ENCODE measurements at places on chromosomes 1 and 21.

DNA sequence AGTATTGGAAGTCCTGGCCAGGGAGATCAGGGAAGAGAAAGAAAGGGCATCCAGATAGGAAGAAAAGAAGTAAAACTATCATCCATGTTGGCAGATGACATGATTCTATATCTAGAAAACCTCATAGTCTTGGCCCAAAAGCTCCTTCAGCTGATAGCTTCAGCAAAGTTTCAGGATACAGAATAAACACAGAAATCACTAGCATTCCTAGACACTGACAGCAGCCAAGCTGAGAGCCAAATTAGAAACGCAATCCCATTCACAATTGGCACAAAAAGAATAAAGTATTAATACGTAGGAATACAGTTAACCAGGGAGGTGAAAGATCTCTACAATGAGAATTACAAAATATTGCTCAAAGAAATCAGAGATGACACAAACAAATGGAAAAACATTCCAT lies 44.6 kb downstream of the ZFYVE9 start:
- no peak for DNase-seq

- no peak for DNase-seq
These were observed 82.7 kb downstream of the TAS1R2 start for GRCh38 chr1:18776777-18777176.

DNA sequence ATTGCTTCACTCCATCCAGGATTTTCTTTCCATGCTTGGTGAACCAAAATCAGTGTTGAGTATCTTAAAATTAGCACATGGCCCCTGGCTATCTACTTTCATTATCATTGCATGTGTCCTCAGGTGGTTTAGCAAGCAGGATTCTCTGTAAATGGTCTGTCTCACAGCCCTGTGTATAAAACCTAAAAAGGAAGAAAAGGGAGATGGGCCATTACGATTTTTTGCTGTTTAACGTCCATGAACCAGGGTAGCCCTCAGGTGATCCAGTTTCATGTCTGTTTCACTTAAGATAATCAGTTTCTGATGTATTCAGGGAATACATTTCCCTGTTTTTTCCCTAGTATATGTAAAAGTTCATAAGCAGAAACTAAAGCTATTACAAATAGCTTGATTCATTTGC lies 238.2 kb downstream of the NFIA start:
- DNase-seq, result no peak

DNA sequence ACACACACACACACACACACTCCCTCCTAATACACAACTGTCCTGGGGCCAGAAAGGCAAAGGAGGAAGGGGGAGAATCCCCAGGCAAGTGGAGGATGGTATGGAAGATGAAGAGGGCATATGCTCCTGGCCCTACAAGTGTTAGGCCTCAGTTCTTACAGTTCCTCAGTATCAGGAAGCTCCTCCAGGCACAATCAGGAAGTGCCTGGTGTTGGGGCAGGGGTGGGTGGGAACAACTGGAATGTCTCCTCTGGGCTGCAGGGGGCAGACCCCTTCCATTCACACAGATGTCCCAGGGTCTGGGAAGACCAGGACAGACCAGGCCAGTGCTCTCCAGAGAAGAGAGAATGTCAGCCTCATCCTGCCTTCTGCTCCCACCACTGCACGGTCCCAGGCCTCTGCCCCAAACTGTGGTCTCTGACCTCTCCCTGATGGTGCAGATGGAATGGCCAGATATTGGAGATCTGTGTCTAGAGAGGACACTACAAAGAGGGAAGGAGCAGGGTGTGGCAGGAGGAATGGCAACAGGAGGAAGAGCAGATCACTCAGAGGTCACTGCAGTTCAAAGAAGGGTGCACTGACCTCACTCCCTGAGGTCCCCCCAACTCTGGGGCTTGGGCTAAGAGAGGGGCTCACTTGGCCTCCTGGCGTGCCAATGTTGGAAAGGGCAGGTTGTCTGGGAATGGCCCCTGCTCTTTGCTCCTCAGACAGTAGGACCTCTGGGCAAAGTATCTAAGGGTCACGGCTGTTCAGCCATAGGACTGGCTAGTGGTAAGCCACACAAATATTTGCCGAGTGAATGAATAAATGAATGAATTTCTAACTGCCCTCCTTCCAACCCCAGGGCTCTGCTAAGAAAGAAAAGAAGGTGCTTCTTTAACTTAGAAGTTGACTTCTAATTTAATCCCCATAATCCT lies 2.5 kb upstream of the DENND2D start:
- no peak for DNase-seq

DNA sequence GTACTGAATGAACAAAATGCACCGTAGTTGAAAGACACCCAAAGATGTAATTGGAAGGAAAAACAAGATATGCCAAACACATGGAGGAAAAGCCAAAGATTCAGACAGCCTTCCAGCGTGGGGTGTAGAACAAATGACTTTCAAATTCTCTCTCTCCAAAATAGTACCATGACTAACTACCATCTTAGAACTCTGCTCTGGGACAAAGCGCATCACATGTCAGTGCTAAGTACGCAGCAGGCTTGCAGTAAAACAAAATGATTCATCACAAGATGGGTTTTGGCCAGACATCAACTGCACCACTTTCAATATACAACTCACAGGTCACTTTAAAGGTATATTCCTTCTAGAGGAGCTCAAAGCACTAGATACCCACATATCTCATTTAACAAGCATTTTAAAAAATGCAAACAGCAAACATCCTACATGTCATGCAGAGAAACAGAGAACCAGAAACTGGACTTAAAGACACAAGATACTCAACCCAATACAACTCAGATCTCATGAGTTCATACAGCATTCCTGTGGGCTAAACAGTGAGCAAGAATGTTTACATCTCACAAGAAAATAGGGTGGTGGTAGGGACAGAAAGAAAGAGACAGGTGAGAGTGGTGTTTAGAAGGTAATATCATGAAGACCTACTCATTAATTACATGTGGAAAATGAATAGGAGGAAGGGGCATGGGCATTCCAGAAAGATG lies 75.7 kb downstream of the BCAR3 start:
- no peak for DNase-seq

DNA sequence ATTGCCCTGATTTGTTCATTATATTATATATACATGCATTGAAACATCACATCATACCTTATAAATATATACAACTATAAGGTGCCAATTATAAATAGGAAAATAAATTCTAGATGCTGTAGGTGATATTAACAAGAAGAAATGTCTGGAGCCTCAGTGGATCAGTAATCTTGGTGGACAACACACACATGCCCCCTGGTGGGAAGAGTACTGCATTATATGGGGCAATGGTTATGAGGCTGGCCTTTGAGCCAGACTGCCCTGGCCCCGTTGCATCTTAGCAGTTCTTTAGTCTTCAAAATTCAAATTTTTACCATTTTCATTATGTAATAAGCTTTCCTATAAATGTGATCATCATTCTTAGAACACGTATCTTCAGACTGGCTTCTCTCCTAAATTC lies 335.0 kb upstream of the GREM2 start:
- DNase-seq, result no peak

DNA sequence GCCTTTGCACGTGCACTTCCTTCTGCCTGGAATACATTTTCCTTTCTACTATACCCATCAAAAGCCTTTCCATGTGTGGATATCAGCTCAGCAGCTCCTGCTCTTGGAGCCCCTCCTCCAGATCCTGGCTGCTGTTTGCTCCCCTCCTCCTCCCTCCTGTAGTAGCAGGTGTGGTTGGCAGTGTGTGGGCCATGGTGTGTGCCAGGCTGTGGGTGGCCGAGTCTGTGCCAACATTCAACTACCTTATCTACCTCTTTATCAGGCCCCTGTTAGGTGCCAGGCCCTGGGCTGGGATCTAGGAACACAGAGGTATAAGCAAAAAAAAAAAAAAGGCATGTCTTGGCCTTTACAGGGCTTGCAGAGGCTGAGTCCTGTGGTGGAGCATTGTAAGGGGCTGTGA lies 180.6 kb upstream of the JUN start:
- DNase-seq, result no peak

DNA sequence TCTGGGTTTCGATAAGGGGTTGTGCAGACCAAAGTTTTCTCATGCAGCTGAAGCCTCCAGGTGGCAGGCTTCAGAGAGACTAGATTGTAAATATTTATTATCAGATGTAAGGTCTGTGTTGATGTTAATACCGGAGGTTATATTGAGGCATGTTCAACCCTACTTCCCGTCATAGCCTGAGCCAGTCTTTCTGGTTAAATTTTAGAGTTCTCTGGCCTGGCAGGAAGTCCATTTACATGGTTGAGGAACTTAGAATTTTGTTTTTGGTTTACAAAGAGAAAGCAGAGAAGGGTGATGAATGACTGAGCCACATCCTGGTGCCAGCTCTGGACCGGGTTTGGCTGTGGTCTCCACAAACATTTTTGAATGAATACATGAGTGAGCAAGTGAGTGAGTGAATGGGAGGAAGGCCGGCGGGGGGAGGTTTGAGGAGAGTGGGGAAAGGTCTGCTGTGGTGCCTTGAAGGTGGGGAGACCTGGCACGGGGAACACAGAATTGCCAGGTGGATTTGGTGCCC lies 218.5 kb downstream of the DISC1 start:
- DNase-seq, result no peak

GRCh38 chr1:8061210-8061609 lies 35.1 kb upstream of the ERRFI1 start:
- no peak for DNase-seq

DNA sequence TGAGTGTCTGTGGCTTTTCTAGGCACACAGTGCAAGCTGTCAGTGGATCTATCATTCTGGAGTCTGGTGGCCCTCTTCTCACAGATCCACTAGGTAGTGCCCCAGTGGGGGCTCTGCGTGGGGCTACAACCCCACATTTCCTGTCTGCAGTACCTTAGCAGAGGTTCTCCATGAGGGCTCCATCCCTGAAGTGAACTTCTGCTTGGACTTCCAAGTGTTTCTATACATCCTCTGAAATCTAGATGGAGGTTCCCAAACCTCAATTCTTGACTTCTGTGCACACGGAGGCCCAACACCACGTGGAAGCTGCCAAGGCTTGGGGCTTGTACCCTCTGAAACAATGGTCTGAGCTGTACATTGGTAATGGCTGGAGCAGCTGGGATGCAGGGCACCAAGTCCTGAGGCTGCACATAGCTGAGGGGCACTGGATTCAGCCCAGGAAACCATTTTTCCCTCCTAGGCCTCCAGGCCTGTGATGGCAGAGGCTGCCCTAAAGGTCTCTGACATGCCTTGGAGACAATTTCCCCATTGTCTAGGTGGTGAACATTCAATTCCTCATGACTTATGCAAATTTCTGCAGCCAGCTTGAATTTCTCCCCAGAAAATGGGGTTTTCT lies 29.2 kb upstream of the TSNAX start:
- no peak for DNase-seq

DNA sequence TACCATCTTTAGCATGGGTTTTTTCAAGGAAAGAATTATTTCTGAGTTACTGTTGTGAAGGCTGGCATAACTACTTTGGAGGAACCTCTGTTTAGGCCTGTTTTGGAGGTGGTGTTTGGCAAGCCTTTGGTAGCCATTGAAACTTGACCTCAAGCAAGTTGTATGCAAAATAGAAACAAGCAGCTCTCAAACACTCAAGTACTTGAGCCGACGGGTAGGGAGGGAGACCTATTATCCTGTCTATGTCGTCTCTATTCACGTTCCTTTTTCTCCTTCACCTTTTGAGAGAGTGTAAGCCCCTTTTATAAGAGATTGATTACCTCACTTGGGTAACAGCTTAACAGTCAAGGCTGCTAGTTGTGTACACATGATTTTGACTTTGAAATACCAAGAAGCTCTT lies 878.3 kb upstream of the CXADR start:
- no peak for DNase-seq

DNA sequence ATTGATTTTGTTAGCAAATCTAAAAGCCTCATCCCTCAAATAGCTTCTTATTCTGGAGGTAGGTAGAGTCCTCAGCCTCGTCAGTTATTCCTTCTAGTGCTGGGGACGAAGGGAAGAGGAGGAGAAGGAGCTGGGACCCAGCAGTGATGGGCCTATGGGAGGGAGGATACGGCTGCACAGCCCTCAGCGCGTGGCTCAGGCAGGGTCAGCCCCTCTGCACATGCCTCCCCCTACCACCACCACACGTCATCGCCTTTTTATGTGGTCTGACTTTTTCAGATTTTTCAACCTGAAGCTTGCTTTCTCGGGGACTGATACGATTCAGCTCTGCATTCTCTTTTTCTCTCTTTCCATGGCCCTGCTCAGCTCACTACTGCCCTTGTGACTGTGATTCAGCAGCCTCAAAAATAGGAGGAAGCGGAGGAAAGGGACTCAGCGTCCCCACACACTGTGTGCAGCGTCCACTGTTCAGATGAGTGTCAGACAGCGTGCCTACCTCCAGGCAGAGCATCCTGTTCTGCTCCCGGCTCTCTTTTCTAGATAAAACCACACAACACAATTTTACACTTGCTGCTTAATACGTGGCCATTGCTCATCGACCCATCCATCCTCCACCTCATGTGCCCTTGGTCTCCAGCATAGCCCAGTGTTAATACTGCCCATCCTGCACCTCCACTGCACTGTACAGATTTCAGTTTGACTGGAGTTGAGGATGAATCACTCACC lies 827 bp downstream of the OR2B11 start:
- no peak for DNase-seq

DNA sequence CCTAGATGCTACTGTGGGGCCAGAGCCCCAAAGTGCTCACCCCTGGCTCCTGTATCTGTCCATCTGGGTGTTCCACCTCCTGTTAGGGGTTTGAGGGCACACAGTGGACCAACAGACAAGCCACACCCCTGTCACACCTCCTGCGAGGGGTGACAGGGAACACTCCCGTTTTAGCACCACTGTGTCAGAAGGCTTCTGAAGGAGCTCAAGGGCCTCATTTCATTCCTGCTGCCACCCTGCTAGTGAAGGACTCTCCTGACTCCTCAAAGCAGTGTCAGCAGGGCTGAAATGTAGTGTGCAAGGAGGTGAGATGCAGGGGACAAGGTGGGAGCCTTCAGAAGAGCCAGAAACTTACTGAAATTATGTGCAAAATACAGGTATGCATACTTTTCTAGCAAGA lies 174.6 kb downstream of the GPATCH2 start:
- DNase-seq, result no peak

DNA sequence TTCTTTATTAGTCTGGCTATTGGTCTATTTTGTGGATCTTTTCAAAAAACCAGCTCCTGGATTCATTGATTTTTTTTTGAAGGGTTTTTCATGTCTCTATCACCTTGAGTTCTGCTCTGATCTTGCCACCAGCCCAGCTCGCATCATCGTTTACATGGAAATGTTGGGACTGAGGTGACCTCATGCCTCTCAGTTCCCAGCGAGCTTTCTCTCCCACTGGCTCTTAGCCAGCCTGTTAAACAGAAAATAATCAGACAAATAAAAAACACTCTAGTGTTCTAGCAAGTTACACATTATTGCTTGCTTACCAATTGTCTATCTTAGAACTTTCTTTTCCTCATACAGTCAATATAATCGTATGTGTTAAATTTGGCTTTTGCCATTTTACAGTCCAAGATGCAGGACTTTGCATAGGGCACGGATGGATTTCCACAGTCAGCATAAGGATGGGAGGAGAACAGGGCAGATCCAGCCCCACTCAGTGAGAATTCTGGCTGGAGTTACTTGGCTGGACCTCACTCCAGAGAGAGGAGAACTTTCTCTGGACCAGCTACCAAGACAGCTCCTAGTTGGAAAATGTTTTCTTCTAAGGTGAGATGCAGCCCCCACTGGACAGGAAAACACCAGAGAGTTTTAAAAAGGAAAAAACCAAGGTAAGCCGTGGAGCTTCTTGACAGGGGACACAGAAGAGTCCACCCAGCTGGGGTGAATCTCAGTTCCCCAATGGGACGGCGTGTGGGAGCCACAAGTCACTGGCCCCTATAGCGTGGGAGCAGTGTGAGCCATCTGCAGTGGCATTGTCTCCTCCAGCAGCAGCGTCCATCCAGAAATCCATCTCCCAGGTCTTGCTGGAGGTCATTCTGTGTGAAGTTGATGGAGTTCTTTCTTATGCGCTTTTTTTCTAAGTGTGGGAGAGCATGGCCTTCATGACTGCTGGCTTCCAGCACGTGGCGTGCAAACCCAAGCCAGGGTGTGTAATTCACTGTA lies 17.6 kb downstream of the PGBD2 start:
- DNase-seq, result no peak
